ENCODE measurements at places on chromosomes 7 and 10.

GRCh38 chr10:126006906-126007305 is 110.5 kb downstream of the FANK1 start:
- no peak for DNase-seq

GRCh38 chr10:104325436-104326435 is 12.5 kb downstream of the ITPRIP start:
- peak; percentile 73 for DNase-seq

- DNase-seq: peak; percentile 73
Observed at GRCh38 chr7:86939197-86939814, 120.1 kb downstream of the ELAPOR2 start.

DNA sequence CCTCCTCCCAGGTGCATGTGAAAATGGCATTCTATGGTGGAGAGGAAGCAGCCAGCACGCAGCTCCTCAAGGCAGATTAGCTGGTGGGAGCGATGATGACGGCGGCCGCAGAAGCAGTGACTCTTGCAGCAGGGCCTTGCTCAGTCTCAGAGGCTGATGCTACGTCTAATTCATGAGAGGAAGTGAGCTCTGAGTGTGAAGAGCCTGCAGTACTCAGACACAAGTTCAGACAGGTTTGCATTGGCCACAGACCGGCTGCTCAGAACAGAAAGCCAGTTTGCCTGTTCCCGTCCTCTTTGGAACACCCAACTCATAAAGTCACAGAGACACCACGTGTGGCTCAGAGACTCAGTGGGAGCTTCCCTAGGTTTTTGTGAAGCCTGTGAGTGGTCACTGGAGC is 136.5 kb downstream of the ADARB2 start:
- no peak for DNase-seq

GRCh38 chr10:52654201-52654600 is 118.4 kb downstream of the MBL2 start:
- no peak for DNase-seq

DNA sequence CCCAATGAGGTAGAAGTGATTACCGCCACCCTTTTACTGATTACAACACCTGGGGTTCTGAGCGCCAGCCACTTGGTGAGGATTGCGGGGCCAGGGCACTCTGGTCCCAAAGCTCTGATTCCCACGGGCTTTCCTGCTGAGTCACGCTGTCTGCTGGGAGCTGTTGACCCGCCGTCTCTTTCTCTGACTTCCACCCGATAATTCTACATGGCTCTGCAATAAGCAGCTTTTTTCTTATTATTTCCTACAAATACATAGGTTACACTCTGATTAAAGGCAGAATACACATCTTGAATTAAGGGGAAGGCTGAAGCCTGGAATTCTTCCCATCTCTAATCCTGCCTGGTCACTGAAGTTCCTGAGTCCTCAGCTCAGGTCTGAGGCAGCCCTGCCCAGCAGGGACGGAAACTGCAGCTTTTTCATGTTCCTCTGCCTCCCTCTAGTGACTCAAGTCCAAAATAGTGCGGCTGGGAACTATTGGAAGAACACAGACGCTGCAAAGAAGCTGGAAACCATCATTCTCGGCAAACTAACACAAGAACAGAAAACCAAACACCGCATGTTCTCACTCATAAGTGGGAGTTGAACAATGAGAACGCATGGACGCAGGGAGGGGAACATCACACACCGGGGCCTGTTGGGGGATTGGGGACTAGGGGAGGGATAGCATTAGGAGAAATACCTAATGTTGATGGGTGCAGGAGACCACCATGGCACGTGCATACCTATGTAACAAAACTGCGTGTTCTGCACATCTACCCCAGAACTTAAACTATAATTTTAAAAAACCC is 178.3 kb downstream of the PRKCQ start:
- peak; percentile 92 for DNase-seq

DNA sequence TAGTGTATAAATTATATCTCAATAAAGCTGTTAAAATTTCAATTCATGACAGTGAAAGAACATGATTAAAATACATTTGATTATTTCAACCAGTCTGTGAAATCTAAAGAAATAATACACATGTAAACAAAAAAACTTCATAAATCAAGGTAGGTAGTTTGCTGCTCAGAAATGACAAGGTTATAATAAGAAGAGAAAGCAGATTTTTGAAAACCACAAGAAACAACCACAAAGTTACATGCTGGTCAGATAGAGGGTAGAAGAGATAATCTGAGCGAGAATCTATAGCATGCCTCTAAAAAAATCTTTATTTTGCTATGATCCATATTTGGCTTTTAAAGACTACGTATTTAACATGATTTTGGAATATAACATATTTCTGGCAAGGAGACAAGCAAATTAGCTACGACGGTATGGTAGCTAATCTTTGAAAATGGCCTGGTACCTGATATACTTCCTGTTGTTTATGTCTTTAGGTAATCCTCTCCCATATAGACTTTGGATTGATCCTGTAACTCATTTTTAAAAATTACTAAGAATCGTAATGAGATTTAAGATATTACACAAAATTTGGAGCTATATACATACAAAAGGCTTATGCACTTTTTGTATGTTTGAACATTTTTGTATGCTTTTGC is 23.5 kb upstream of the VCL start:
- no peak for DNase-seq

- DNase-seq: no peak
Observed at GRCh38 chr7:11436316-11436715, 395.7 kb downstream of the THSD7A start.

DNA sequence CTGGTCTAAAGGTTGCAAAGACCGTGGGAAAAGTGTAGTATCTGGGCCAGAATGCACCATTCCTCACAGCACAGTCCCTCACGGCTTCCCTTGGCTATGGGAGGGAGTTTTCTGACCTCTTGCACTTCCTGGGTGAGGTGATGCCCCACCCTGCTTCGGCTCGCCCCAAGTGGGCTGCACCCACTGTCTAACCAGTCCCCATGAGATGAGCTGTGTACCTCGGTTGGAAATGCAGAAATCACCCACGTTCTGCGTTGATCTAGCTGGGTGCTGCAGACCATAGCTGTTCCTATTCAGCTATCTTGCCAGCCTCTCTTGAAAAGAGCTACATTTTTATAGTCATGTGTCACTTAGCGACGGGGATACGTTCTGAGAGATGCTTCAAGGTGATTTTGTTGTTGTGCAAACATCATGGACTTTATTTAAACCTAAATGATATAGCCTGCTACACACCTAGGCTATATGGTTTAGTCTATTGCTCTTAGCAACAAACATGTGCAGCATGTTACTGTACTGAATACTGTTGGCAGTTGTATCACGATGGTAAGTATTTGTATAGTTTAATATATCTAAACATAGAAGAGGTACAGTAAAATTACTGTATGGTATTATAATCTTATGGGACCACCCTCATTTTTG is 120.0 kb downstream of the PPP1R9A start:
- no peak for DNase-seq

DNA sequence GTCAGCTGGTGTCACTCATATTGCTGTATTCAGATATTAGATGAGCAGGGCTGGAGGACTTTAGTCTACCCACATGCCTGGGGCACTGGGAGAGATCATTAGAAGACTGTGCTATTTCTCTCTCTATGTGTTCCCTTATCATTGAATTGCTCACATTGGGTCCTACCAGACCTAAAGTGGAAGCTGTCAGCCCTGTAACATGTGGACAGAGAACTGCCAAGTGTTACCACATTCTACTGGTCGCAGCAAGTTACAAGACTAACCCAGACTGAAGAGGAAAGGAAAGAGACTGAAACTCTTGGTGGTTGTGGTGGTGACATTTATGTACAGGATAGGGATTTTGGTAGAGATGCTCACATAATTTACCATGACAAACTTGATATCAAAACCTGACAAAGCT is 627.1 kb upstream of the FZD8 start:
- DNase-seq: no peak

GRCh38 chr7:73841689-73842066 is 638 bp downstream of the METTL27 start:
- DNase-seq: no peak

GRCh38 chr7:69360913-69361312 is 237.4 kb upstream of the AUTS2 start:
- no peak for DNase-seq

- DNase-seq: no peak
Observed at GRCh38 chr10:73433538-73433867, at the start of gene MSS51. Gene MSS51, minus strand, starts transcription at chr10:73433561. Its CDS starts 5,277 bp downstream, at chr10:73428284.

GRCh38 chr10:62266611-62267010 is 2.0 kb downstream of the RTKN2 start:
- no peak for DNase-seq

DNA sequence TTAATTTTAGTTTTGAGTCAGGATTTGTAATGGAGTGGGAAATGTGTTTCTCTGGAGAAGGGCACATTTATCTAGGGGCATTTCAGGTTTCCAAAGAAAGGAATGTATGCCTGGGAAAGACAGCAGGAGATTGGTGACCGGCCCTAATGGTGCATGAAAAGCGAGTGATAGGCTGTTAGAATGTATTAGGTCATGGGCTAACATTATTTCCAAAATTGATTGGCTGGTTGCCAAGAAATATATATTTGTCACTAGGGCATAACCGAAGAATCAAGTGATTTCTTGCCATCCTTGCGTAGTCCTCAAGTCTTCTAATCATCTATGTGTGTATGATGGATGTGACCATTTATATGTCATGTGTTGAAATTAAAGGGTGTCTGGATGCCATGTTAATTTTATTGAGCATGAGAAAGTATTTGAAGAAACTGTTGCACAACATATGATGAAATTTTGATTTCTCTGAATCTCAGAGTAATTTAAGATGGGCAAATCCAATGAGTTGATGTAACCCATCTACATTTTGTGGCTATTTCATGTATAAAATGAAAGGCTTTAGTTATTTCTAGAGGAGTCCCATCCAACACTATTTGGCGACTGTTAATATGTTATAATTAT is 248.4 kb downstream of the BMPER start:
- DNase-seq: no peak

DNA sequence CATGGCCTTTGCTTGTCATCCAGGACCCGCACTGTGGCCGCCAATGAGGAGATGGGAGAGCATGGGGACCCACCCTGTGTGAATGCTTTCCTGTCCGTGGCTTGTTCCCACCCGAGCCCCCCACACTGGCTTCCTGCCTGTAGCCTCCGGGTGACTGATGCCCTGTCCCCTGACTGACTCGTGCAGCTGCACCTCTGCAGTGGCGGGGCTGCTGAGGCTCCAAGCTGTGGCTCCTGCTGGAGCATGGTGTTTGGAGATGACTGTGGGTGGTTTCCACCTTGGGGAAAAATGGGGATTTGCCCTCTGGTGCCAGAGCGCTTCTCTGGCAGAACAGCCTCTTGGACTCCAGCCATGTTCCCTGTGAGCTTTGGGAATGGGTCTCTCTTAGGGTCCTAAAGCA is 2.1 kb downstream of the CAMK1D start:
- peak; percentile 55 for DNase-seq

GRCh38 chr10:95756809-95757684 is 1.1 kb downstream of the ENTPD1 start:
- no peak for DNase-seq

GRCh38 chr7:50273870-50274269 is 30.6 kb upstream of the IKZF1 start:
- DNase-seq: no peak

DNA sequence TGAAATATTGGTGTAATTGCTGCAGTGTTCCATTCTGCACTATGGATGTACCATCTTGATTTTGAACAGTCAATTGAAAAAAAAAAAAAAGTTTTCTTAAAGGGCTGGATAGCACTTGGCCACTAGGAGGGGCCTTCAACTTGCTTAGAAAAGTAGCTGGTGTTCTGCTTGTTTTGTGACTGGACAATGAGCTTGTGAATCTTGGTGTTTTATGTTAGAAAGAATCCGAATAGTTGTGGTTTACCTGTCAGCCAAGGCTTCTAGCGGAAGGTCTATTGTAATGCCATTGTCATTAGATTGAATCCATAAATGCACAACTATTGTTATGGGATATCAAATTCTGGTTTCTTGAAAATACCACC is 77.1 kb downstream of the BMPER start:
- no peak for DNase-seq

DNA sequence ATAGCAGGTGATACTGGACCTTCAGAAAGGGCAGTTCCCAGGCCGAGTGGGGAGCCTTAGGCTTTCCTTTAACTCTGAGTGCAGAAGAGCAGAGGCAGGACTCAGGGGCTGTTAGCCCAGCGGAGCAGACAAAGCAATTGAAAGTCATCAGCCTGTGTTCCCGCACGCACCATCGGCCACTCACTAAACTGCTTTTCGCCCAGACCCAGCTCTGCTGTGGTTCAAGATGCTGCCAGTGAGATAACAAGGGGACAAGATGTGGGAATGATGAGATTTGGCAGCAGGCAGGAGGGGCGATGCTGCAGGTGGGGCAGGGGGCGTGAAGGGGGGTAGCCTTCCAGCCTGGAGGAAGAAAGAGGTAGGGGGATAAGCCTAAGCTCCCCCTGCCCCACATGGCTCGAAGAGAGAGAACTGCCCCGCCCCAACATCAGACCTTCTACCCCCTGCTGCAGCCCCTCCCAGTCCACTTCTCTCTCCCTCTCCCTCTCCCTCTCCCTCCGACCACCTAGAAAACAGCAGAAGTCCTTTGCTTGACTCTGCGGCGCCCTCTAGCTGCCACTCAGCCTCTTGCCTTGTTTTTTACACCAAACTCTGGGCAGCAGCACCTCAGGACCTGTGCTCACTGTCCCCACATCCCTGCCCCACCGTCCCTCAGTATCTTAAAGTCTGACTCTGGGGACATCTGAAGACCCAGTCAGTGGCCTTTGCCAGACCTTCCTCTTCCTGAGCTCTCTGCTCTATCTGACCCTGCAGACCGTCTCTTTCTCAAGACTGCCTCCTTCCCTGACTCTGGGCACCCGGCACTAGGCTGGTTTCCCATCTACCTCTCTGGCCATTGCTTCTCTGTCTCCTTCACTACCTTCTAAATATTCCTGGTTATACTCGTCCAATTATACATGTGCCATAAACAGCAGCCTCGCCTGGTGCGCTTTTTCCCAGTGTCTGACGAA is 110.5 kb downstream of the C10orf105 start:
- peak; percentile 90 for DNase-seq

- no peak for DNase-seq
Observed at GRCh38 chr10:13485623-13486022, 43.2 kb downstream of the BEND7 start.

DNA sequence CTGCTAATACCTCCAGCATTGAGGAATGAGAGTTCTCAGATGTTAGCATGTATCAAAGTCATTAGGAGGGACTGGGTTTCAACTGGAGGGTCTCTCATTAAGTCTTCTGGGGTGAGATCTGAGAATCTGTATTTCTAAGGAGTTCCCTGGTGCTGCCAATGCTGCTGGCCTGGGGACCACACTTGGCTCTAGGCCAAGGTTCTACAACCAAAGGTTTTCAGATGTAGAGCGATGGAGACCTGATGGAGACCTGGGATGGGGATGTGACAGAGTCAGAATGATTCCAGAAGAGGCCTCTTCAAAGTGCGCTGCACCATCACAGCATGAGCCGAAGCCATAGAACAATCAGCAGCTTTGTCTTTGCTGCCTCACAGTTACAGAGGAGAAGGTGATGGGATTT is 27.2 kb downstream of the ST8SIA6 start:
- DNase-seq: no peak

DNA sequence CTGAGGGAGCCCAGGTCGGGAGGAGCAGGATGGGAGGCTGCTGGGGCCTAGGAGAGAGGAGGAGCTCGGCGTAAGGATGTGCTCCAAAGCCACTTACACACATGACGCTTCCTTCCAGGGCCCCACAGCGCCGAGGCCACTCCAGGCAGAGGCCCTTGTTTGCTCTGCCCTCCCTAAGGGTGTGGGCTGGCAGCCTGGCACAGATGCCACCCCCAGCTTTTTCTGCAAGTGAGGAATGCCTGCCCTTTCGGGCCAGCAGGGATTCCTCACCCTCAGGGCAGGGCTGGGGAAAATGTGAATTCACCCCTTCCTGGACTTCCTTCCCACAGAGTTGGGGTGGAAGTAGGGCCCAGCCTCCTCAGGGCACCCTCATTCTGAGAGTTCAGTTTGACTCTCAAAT is 5.6 kb upstream of the AQP1 start:
- DNase-seq: no peak

GRCh38 chr10:97648562-97649404 is 8.3 kb downstream of the PI4K2A start:
- peak; percentile 95 for DNase-seq

Measured in suppressor macrophage treated with lipopolysaccharide for 1 hour (primary cell).